ENCODE measurements at places on chromosomes 12 and 14.

DNA sequence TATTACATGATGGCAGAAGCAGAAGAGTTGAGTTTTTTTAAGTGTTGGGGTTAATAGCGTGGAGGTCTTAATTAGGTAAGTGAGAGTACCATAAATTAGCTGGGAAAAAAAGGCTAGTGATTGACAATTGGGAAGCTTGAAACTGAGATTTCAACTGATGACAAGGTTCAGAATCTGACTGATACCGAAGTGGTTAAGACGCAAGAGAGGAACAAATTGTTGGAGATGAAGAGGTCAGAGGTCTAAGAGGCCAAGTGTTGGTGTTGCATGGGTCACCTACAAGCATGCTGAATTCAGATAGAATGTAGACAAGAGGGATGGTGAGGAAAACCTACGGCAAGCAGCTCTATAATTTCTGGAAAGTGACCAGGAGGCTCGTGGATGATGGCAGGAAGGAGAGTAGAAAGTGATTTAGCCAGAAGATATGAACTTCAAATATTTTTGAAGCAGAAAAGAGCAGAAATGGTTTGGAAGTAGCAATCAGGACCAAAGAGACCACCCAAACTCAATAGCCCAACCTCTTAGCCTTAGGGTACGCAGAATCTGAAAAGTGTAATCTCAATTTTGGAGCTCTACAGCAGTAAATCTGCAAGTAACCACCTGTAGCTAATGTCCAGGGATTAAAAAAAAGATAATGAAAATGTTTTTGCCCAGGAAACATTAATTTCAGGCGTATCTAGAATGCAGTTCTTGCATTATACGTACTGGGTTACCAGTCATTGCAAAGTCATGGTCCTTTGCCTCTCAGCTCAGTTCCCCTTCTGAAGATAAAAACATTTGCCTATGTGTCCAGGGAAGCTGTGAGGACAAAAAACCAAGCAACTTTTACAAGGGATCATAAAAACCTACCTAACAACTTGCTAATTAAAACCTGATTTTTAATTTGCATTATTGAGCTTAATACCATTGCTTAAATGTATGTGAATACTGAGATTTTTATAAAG is 1.7 kb upstream of the TMPO start:
- H3K27ac ChIP-seq = peak overlapping the region; percentile 97
- no peak for DNase-seq
- H3K36me3 ChIP-seq = no peaks in the 10 kb centered on the region

GRCh38 chr14:24804552-24805212 is 170.7 kb upstream of the GZMB start:
- H3K4me1 ChIP-seq = no peaks in the 10 kb centered on the region
- H3K27ac ChIP-seq = no peak overlapping the region
- no peak overlapping the region for H3K4me3 ChIP-seq
- no peaks in the 10 kb centered on the region for H3K27me3 ChIP-seq

DNA sequence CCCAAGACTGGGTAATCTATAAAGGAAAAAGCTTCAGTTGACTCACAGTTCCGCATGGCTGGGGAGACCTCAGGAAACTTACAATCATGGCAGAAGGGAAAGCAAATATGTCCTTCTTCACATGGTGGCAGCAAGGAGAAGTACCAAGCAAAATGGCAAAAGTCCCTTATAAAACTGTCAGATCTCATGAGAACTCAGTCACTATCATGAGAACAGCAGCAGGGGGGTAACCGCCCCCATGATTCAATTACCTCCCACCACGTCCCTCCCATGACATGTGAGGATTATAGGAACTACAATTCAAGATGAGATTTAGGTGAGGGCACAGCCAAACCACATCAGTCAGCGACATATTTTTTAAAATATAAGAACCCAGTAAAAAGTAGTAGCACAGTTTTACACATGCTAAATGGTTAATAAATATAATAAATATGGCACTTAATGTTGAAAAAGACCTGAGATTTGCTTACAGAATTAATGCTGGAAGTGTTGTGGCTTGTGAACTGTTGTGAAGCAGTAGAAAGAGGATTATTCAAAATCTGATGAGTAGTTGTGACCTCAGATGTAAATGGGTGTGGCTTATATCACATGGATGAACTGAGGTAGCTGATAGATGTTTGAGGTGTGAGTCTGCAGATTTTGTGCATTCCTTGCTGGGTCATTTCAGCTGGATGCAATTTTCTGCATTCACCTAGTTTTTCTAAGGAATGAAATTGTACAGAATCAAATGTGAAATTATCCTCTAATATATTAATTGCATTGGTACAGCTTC is 46.9 kb upstream of the CHPT1 start:
- no peak overlapping the region for H3K27ac ChIP-seq
- peaks cover 10% of the 10 kb centered on the region for H3K36me3 ChIP-seq
- no peak overlapping the region for H3K4me3 ChIP-seq
- H3K4me1 ChIP-seq = no peaks in the 10 kb centered on the region
- no peaks in the 10 kb centered on the region for H3K27me3 ChIP-seq

GRCh38 chr14:105013150-105013785 is 7.6 kb downstream of the CDCA4 start:
- no peak overlapping the region for H3K27ac ChIP-seq
- peak; percentile 64 for DNase-seq
- peaks cover 42% of the 10 kb centered on the region for H3K4me1 ChIP-seq
- H3K4me3 ChIP-seq = no peak overlapping the region
- no peaks in the 10 kb centered on the region for H3K27me3 ChIP-seq

- H3K27ac ChIP-seq = no peak overlapping the region
- H3K36me3 ChIP-seq = no peaks in the 10 kb centered on the region
- peaks cover 3% of the 10 kb centered on the region for H3K4me1 ChIP-seq
- peaks cover 62% of the 10 kb centered on the region for H3K27me3 ChIP-seq
- no peak overlapping the region for H3K4me3 ChIP-seq
- no peak for DNase-seq
Measured at GRCh38 chr12:113058553-113058952, 2.0 kb downstream of the DTX1 start.

- no peak overlapping the region for H3K4me3 ChIP-seq
- no peak overlapping the region for H3K27ac ChIP-seq
- peaks cover 17% of the 10 kb centered on the region for H3K4me1 ChIP-seq
- DNase-seq = no peak
- peaks cover 53% of the 10 kb centered on the region for H3K36me3 ChIP-seq
Measured at GRCh38 chr12:113935459-113935858, 30.7 kb downstream of the RBM19 start.
